Iris pigment epithelial cell (primary cell): ENCODE measurements at places on chromosomes 2 and 18.

- DNase-seq: no peak
Observed at GRCh38 chr2:73107211-73107926, 5.4 kb downstream of the RAB11FIP5 start.

GRCh38 chr2:98937906-98938305 lies 1.9 kb upstream of the CRACDL start:
- DNase-seq: no peak

DNA sequence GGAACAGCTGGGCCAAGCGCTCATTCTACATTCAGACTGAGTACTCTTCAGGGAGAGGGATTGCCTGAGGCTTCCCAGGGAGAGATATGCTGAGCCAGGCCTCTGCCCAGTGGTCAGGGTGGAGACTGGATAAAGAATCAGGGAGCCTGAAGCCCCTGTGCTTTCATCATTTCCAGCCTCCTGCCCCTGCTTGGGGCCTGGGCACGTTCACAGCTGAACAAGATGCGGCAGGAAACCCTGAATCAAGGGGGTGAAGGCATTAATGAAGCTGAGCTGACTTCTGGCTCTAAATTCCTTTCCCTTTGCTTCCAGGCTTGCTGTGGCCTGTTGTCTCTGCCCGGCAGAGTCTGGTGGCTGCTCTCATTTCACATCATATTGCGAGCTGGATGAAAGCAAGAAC lies 35.0 kb downstream of the RPL37A start:
- no peak for DNase-seq

- DNase-seq: no peak
Observed at GRCh38 chr2:61633250-61633649, 95.1 kb upstream of the XPO1 start.

DNA sequence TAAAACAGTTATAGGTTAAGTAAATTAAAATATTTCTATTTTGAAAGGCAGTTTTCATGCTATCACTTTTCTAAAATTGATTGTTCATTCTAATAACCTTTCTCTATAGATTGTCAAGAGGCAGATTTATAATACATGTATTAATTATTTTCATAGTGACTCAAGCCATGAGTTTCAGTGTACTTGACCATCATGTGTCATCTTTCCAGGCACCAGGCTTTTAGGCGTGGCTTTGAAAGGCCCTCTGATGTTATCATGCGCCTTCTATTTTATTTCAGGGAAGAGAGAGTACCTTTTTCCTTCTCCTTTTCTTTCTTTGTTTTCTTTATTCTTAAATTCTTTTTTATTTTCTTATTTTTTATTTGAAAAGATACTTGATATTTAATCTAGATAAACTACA lies 128.3 kb upstream of the ETAA1 start:
- peak; percentile 77 for DNase-seq

GRCh38 chr18:49214706-49215105 lies 245.7 kb downstream of the DYM start:
- peak; percentile 17 for DNase-seq

GRCh38 chr2:101693991-101694588 lies 3.4 kb upstream of the MAP4K4 start:
- no peak for DNase-seq

GRCh38 chr2:22907330-22907729 lies 477.6 kb upstream of the KLHL29 start:
- no peak for DNase-seq

GRCh38 chr2:96241227-96241626 lies 24.6 kb downstream of the TMEM127 start:
- DNase-seq: no peak

DNA sequence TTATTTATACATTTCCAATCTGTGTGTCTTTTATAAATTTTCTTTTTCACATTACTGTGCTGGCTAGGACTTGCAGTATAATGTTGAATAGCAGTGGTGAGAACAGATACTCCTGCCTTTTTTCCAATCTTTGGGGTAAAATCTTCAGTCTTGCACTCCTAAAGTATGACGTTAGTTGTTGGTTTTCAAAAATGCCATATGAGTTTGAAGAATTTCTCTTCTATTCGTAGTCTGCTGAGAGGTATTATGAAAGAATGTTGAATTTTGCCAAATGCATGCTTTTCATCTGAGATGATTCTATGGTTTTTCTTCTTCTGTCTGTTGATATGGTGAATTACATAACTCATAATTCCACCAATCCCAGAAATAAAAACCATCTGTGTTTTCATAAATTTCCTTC lies 335.3 kb upstream of the CHST9 start:
- peak; percentile 9 for DNase-seq

DNA sequence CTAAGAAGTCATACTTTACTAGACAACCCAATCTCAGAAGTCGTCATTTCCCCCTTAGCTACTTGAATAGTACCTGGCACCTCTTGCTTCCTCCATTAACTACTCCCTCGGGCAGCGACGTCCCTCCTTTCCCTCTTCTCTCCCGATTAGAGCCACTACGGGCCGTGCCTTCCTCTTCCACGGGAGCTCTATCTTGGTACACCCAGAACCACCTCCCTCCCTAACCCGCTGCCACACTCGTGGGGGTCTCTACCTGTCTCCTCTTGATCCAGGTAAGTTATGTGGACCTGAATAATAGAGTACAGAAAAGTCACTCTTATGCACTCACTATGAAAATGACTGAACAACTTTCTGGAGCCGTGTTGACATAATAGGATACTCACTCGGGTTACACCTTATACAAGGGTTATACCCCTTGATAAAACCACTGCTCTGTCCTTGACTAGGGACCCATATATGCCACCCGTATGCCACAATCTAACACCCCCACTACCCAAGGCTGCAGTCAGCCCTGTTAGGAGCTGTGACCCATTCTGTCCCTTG lies 595 bp upstream of the HDHD2 start:
- peak; percentile 11 for DNase-seq

- DNase-seq: no peak
Observed at GRCh38 chr2:128901572-128902391, 583.1 kb upstream of the HS6ST1 start.

DNA sequence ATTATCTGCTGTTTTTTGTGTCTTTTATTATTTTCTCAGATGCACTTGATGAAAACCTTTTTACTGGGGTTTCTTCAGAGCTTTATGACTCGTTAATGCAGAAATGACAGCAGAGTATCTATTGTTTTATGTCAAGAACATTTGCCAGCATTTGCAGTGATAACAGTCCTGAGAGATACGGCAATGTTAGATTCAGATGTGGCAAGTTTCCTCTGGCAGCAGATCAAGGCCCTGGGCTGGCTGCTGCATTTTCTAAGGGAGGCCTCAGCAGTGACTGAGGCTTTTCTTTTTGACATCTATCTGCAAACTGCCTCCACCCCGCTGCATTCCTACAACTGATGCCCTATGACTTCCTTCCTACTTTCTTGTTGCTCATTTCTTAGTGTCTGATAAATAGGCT lies 40.2 kb downstream of the EFEMP1 start:
- DNase-seq: peak; percentile 85

- no peak for DNase-seq
Observed at GRCh38 chr2:152477347-152478092, 142.5 kb downstream of the FMNL2 start.

DNA sequence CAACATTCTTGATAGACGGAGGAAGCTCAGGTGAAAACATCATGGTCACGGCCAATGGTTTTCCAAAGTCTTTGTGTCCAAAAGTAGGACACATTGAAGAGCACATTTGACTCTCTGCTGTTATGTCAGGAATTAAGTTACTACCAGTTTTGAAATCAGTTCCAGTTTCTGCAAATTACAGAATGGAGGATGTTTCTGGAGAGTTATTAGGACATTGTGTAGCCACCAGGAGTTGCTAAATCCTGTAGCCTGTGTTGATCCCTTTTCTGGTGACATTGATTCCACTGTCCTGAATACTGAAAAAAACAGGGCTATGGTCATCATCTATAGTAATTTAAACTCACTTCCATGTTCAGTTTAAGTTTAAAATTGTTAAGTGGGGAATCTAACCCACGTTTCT lies 15.3 kb downstream of the UPP2 start:
- DNase-seq: no peak

- no peak for DNase-seq
Observed at GRCh38 chr18:30376515-30376914, 666.0 kb downstream of the DSC3 start.

DNA sequence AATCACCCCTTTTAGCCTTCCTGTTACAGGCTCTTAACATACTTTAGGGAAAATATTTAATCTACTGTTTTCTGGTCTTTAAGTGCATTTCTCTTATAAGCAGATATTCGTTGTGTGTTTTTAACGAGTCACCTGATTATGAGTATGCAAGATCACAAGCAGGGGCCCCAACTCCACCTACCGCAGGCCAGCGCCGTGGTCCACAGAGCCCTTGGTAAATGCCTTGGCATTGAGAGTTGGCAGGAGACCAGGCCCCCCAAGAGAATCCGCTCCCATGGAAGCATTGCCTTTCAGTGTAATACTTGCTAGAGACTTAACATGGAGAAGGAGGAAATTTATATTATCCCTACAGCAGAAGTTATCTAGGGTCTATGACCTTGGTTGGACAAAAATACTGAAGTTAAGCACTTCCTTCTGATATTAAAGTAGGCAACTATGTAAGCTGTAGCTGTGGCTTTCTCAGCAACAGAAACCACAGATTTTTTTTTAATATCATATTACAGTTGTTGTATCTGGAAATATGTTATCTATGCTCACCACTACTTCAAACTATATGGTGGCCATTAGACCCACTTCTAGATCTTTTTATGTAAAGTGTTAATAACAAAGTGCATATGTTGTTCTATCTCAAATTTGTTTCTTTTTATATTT lies 241.8 kb upstream of the MGAT5 start:
- peak; percentile 12 for DNase-seq

GRCh38 chr2:24048769-24049484 lies 614 bp upstream of the FKBP1B start:
- DNase-seq: no peak

DNA sequence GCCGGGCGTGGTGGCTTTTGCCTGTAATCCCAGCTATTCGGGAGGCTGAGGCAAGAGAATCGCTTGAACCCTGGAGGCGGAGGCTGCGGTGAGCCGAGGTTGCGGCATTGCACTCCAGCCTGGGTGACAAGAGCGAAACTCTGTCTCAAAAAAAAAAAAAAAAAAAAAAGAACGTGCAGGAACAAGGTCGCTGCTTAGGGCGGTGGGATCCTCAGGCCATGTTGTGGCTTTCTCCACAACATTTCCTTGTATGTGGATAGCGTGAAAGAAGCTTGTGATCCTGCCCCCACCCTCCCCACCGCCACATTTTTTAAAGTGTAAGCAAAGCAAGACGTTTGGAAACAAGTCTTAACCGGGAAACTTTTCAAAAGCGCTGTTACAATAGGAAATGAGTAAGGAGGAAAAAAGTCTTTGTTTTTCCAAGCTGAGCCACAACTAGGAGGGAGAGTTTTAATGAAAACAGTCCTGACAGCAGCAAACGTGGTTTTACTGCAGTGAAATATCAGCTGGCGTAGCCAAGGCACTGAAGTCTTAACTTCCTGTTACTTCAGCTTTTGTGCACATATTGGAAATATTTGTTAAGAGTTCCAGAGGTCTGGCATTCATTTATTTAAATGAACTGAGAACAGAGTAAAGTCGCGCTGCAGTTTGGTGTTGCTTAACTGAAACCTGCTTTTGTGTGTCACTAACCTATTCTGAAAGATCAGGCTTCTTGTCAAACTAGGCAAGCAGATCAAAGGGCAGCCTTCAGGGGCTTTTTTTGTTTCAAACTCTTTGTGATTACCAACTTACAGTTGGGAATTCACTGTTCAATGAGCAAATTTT lies 3.8 kb downstream of the TGIF1 start:
- peak; percentile 97 for DNase-seq

GRCh38 chr2:72084584-72084976 lies 63.1 kb downstream of the CYP26B1 start:
- DNase-seq: peak; percentile 33

GRCh38 chr2:212979046-212979612 lies 172.3 kb downstream of the IKZF2 start:
- no peak for DNase-seq

DNA sequence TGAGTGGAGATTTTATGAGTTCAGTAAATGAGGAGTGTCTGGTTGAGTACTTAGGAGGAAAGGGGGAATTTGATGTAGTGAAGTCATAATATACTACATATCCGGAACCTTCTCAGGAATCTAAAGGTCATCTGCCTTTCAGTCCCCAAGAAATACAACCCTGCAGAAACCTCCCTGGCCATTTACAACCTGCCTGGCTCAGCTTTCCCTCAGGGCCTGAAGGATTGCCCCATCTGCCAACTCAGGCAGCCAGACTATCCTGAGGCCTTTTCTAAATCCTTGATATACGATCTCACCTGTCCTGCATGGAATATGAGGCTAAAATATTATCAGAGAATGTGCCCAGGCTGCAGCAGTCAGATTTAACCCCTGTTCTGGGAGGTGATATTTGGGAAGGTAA lies 165.4 kb upstream of the SPOPL start:
- DNase-seq: no peak

- no peak for DNase-seq
Observed at GRCh38 chr2:120379916-120380893, 34.3 kb downstream of the INHBB start.

DNA sequence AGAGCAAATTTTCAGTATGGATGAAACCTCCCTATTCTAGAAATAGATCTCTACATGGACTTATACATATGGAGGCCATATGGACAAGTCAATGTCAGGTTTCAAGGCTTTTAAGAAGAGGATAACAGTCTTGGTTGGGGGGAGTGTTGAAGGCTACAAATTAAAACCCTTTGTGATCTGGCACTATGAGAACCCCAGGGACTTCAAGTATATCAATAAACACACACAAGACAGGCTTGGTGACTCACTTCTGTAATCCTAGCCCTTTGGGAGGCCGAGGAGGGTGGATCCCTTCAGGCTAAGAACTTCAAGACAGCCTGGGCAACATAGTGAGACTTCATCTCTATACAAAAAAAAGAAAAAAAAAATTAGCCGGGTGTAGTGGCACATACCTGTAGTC lies 127.2 kb upstream of the SP5 start:
- DNase-seq: peak; percentile 39

- no peak for DNase-seq
Observed at GRCh38 chr2:201668402-201668910, 25.2 kb upstream of the TMEM237 start.

GRCh38 chr2:60522462-60522861 lies 31.0 kb downstream of the BCL11A start:
- DNase-seq: no peak

- DNase-seq: peak; percentile 37
Observed at GRCh38 chr2:218853766-218854165, 5.8 kb upstream of the WNT6 start.

DNA sequence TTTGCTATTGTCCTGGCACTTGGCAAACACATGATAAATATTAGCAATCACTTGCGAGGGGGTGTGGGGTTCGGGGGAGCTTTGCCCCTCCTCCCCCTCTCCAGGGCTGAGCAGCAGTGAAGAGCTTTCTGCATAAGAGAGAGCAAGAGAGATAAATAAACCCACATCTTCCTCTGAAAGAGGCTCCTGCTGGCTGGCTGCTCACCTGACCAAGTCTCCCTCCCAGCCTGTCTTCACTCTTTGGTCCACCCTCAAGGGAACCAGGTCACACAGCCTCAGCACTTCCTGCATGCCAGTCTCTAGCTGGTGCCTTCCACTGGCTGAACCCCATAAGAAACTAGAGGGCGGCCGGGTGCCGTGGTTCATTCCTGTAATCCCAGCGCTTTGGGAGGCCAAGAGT lies 18.5 kb upstream of the YWHAQ start:
- DNase-seq: no peak

GRCh38 chr2:41725901-41726300 lies 321.9 kb upstream of the PKDCC start:
- no peak for DNase-seq

GRCh38 chr2:173828189-173829142 lies 136.7 kb downstream of the SP3 start:
- peak; percentile 23 for DNase-seq

- DNase-seq: no peak
Observed at GRCh38 chr2:137945229-137945628, 19.0 kb upstream of the HNMT start.

GRCh38 chr18:499776-500631 lies 497 bp downstream of the COLEC12 start:
- DNase-seq: peak; percentile 50
